ENCODE measurements at places on chromosomes 12 and 14.

- DNase-seq, result no peak
Observed at GRCh38 chr12:68231229-68231628, 5.6 kb upstream of the IL26 start.

DNA sequence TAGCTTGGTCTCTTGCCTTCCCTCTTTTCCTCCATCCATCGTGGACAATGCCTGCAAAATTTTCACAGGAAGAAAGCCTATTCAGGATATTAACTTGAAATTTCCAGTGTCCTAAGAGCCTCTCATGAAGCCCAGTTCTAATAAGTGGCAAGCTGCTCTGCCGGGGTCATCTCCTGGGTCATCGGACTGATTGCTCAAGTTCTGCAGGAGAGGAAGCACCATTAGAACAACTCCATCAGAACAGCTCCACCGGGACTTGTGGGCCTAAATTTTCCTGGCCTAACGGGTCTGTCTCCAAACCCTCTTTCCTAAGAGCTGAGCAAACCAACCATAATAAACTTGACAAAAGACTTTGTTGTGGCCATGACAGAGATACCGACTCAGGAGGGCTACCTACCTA lies 13.9 kb downstream of the ERG28 start:
- DNase-seq, result no peak

GRCh38 chr12:46373301-46374296 lies 1.0 kb upstream of the SLC38A2 start:
- peak; percentile 45 for DNase-seq

- no peak for DNase-seq
Observed at GRCh38 chr14:89851106-89851505, 103.4 kb downstream of the EFCAB11 start.

- DNase-seq, result peak; percentile 73
Observed at GRCh38 chr12:2998789-2999264, 39.6 kb downstream of the TEAD4 start.

DNA sequence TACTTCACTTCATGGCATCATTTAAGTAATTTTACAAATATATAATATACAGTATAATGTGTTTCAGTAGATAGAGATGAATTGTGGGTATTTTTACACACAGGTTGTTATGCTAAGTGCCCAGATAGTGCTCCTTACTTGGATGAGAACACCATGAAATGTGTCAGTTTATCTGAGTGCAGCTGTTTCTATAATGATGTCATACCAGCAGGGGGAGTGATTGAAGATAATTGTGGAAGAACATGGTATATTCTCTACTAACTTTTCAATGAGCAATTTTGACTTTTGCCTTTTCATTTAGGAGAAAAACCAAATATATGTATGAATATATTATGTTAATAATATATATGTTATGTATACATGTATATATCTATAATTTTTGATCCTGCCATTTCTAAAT lies 221.6 kb downstream of the LRRK2 start:
- peak; percentile 22 for DNase-seq

DNA sequence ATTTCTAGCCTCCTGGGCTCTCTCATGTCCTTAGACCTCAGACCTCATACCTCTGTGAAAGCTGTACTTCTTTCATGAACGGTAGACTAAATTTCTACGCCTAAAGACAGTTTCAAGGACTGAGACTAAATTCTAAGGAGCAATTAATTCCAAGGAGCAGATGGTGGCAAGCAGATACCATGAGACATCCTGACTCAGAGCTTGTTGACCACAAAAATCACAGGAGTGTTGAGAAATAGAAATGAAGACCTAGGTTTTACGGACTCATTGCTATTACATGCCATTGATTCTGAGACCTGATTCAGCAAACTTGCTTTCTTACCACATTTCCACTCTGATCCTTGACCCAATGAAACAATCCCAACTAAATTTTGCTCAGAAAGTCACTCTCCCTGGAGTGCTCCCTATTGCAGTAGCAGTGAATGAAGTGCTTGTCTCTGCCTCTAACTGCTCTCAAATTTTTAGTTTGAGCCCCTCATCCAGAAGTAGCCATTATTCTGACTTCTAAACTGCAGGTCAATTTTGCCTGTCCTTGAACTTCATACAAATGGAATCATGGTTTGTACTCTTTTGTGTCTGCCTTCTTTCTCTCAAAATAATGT lies 52.0 kb downstream of the PEX5 start:
- DNase-seq, result peak; percentile 41

Data from urothelium cell line (cell line).